CD4-positive, alpha-beta T cell treated with Interleukin-12 subunit alpha and Interleukin-12 subunit beta, for 1 hour (primary cell): ENCODE measurements at places on chromosomes 1 and 21.

DNA sequence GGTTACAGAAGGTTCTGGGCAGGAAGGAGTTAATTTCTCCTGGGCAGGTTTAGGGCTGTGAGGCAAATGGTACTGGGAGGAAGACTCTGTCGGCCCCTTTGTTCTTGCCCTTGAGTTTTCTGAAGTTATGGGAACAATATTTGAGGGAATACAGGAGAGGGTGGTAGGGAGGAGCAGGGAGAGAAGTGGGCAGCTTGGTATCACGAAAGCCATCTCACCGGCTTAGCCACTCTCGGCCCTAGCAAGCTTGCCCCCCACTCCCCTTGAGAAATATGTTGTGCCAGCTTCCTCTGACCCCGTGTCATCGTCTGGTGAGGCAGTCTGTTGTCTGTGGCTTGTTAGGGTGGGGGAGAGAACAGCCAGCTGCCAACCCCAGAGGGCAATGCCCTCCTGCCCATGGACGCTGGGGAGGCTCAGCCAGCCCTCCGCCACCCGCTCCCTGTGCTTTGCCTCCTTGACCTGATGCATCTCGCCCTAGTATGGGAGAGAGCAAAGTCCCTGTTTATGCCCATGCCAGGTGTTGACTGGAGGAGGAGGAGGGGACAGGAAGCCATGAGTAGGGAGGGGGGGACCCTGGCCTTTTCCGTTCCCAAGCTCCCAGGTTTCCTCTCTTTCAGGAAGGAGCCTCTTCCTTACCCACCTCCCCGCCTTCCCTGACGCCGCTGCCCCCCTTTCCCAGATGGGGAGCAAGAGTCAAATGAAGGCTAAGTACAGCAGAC, 1.2 kb downstream of the EFNA1 start:
- no peak for DNase-seq

- DNase-seq = no peak
Measured at GRCh38 chr1:201363467-201363866, 14.0 kb downstream of the TNNT2 start.

DNA sequence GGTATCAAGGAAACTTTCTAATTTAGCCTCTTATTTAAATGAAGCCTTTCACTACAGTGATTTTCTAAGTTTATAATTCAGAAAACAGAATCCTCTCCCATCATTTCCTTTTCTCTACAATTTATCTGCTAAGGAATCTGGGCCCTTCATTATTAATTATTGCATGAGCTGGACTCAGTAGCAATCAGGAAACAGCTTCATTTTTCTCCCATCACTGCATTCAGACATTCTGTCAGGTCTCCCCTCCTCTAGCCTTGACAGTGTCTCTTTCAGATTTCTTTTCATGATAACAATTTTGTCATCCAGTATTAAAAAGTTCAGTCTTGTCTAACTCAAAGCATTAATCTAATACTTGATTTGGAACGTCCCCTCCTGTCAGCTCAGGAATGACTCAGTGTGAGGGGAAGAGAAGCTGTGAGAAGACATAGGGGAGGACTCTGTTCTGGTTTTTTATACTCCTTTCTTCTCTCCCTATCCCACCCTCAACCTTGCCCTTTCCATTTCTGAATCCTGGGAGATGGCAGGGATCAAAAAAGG, 28.1 kb downstream of the SLC44A5 start:
- no peak for DNase-seq

DNA sequence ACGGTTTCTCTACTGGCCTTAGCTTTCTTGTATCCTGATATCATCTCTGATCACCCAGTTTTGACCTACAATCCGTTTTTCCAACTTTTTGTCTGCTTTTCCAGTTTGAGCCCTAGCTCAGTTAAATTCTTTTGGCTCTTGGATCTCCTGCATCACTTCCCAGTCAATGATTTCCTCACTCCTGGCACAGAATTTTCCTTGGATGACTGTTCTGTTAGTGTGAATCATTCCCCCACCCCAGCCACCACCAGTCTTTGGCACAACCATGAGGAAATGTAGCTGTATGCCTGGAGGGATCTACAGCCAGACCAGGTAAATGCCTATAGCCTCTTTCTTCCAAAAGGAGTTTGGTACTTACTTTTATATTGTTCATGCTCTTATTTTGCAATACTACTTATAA, 187.2 kb upstream of the PTGFR start:
- DNase-seq = no peak

DNA sequence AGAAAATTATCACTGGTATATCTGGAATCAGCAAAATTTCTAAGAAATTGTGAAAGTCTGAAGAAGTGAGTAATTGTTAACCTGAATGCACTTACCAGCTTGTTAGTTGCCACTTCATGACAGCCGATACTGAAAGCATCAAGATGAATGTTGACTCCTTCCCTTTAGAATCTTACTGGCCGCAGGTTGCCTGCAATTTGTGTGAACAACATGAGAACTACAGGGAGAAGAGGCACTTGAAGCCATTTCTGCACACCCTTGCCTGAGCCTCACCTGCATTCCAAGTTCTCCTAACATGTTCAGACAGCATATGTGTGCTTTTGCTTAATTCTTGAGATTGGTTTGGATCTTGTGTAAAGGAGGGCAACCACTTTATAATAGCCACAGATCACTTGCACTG, 59.2 kb upstream of the SSX2IP start:
- DNase-seq = no peak

GRCh38 chr1:243396876-243397275, 141.0 kb downstream of the SDCCAG8 start:
- DNase-seq = no peak

GRCh38 chr1:4531842-4532241, 122.6 kb upstream of the AJAP1 start:
- DNase-seq = no peak

- DNase-seq = no peak
Measured at GRCh38 chr1:219712506-219712905, 99.6 kb upstream of the ZC3H11B start.

- no peak for DNase-seq
Measured at GRCh38 chr21:23578027-23578426, 2029.3 kb downstream of the MRPL39 start.

DNA sequence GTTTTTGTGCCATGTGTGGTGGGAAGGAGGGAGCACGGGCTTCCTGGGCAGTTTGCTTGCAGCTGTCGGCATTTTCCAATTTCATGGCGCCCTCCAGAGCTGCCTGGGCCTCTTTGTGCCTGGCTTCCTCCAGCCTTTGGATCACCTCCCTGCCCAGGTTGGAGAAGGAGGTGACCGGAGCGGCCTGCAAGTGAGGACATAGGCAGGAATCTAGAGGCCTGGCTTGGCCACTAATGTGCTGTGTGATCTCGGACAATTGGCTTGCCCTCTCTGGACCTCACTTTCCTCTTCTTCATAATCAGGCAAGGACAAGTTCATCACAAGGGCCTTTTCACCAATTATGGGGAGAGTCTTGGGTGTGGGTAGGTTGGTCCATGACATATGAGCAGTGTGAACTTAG, 245.1 kb downstream of the MATN1 start:
- no peak for DNase-seq

DNA sequence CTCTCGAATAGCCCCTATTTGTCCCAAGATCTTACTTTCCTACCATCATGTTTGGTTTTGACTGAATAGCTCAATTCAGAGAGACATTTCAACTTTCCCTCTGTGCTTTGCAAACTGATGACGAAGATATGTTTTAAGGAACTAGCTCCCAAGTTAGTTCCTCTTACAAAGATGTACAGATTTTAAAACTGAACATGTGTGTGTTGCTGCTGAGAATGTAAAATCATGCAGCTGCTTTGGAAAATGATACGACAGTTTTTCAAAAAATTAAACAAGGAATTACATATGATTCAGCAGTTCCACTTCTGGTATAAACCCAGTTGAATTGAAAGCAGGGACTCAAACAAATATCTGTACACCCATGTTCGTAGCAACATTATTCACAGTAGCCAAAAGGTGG, 33.6 kb downstream of the KIF26B start:
- DNase-seq = no peak

GRCh38 chr1:4590756-4591155, 63.7 kb upstream of the AJAP1 start:
- DNase-seq = no peak

DNA sequence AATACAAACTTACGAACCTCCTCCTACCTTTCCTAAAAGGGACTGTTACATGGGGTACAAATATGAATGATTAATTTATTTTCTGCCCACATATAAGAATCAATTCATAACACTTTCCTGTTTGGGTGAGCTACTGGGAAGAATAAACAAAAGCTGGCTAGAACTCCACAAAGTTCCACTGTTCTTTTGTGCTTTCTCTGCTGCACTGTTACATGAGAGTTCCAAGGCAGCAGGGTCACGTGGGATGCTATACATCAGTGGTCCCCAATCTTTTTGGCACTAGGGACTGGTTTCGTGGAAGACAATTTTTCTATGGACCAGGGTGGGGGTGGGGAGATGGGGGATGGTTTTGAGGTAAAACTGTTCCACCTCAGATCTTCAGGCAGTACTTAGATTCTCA, 2.2 kb upstream of the ANGPTL7 start:
- no peak for DNase-seq

DNA sequence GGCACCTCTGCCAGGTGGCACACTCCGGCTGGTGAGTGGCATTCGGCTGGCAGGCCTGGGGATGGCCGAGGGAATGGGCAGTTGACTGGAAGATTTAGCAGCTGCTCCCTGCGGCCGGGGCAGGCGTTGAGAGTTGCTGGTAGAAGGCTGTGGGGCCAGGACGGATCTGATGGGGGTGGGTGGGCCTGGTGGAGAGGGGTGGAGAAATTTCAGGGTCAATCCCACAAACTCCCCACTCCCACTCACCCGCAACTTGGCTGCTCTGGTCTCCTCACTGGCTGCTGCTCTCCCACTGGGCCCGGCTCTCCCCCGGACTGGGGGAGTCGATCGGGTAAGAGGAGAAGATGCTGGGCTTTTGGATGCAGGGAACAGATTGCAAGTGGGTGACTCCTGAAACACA, 2.1 kb downstream of the PSRC1 start:
- DNase-seq = no peak

DNA sequence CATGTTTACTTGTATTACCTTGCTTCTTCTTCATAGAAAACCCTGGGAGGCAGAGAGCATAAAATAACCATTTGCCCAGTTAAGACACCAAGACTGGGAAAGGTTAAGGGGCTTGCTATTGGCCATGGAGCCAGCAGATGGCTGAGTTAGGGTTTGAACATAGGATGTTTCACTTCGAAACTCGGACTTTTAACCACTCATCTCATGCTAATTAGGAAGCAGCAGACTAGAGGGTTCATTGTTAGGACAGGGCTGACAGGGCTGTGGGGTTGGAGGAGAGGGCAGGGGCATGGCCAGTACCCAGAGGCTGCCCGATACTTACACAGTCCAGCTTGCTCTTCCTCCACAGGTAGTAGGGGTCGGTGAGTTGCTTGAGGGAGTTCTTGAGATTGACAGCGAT, 17.0 kb downstream of the SLC26A9 start:
- no peak for DNase-seq

- DNase-seq = no peak
Measured at GRCh38 chr1:230626232-230626631, 16.0 kb upstream of the COG2 start.

DNA sequence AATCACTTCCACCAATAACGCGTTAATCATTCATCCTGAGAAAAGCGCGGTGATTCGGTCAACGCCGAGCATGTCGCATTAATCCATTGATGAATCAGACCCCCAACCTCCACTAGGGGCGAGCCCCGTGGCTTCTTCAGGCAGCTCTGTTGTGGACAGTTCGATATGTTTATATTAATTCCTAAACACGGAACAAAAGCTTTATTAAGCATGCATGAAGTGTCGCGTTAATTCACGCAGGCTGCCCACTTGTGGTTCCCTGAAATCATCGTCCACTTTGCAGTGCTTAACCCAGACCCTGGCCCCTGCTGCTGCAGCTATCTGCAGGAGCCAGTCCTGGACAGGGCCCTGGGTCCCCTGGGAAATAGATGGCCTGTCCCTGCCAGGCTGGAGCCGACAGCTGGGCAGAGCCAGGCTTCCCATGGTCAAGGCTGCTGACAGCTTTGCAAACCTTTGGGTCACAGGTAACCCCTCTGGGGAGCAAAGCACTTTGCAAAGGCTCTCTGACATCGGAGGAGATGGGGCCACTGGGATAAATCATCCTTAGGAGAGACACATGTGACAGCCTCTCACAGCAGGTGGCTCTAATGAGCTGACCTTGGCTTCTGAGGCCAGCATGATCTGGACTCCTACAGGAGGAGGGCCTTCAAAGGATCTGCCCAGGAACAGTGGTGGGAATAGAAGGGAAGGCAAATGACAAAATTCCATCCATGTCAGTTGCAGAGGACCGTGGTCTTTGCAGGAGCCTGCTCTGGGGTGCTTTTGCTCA, 137.0 kb upstream of the AJAP1 start:
- DNase-seq = no peak

DNA sequence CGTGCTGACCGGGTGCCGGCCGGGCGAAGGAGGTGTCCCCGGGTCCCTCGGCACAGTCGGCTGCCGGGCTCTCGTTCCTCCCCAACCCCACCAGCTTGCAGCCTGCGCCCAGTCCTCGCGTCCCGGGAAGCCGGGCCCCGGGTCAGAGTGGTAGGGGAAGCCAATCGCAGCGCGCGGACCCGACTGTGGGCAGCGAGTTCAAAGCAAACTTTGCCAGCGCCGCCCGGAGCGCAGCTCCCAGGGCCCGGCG, 328 bp downstream of the MYCL start:
- DNase-seq = no peak

GRCh38 chr1:117612517-117613248, 6.8 kb downstream of the TENT5C start:
- DNase-seq = no peak

- no peak for DNase-seq
Measured at GRCh38 chr1:116693759-116694480, 26.4 kb upstream of the IGSF3 start.

- no peak for DNase-seq
Measured at GRCh38 chr1:234617986-234618736, 8.2 kb upstream of the IRF2BP2 start.

GRCh38 chr1:119721896-119722295, 10.2 kb downstream of the PHGDH start:
- no peak for DNase-seq

DNA sequence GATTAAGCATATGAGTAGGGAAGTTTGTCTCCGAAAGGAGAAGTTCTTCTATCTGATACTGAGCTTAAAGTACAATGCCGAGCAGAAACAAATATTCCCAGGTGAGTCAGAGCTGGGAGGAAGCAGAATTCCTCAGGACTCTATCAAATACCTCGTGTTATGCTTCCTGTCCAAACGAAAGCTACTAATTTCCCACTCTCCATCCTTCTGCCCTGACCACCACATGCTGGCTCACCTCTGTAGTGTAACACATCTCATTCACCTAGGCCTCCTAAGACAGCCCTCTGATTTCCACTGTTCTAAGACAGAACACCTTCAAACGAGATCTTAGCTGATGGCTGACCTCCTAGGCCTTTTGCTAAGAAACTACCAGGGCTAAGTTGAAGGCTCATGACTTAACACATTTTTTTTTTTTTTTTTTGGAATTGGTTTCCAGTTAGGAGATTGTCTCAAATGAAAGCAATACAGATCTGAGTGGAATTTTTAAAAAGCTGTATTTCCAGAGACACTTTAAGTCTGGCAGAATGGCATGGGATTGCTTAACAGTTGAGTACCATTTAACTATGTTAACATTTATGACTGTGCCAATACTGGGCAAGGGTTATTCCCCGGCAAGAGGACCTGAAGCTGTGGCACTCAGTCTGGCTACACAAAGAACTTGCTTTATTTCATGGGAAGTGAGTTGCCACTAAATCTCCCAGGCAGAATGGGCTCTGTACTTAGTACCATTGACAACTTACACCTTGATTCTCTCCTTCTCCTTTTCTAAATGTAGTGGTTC, 583.4 kb downstream of the DPYD start:
- no peak for DNase-seq

- no peak for DNase-seq
Measured at GRCh38 chr1:164932580-164932979, 373.6 kb downstream of the PBX1 start.
